Progenitor cell of endocrine pancreas (in vitro differentiated cells): ENCODE measurements at places on chromosomes 7 and 10. TPM values are rescaled to one million over a fixed set of nuclear protein-coding genes. Genes with fewer than 3 reads are reported as not detected.
A peak's percentile ranks its signal among the peaks of the same experiment; 100 is the strongest.

GRCh38 chr10:49768329-49768728 lies 6.2 kb upstream of the OGDHL start:
- DNase-seq = no peak
- H3K36me3 ChIP-seq = no peaks in the 10 kb centered on the region
- no peaks in the 10 kb centered on the region for H3K4me1 ChIP-seq
- H3K27ac ChIP-seq = no peak overlapping the region
- peaks cover 54% of the 10 kb centered on the region for H3K27me3 ChIP-seq

DNA sequence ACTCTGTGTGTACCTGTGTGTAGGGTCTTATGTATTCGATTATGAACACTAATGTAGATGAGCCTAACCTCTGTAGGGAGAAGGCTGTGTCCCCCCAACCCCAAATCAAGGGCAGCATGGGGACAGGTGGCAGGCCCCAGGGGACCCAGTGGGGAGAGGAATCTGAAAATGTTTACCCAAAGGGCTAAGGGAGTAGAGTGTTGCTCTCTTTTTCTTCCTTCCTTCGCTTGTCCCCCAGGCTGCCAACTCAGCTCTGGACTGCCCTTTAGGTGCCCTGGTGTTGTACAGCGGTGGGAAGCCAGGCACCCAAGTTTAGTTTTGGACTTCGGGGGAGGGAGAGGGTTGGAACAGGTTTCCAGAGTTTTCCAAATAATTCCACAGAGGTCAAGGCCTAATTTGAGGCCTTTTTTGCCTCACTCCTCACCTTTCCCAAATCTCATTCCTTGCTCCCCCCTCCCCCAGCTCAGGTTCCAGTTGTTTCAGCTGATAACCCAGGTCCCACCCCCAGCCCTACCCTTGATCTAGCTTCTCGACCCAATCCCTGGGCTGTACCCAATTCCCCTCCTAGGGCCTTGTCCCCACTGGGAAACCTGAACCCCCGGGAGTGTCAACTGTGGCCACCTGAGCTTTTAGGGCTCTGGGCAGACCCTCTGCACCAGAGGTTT lies 9.1 kb upstream of the PAX2 start:
- H3K4me3 ChIP-seq = no peak overlapping the region
- peaks cover 97% of the 10 kb centered on the region for H3K27me3 ChIP-seq
- peaks cover 27% of the 10 kb centered on the region for H3K4me1 ChIP-seq
- H3K27ac ChIP-seq = no peak overlapping the region

GRCh38 chr7:156975620-156976019 lies 26.1 kb downstream of the NOM1 start:
- H3K27me3 ChIP-seq = no peaks in the 10 kb centered on the region
- peaks cover 27% of the 10 kb centered on the region for H3K36me3 ChIP-seq
- no peak overlapping the region for H3K4me3 ChIP-seq
- no peak overlapping the region for H3K27ac ChIP-seq

GRCh38 chr10:22644222-22644621 lies 70.2 kb downstream of the PIP4K2A start:
- H3K27ac ChIP-seq = no peak overlapping the region
- H3K36me3 ChIP-seq = no peaks in the 10 kb centered on the region

BTRC gene
- total RNA-seq = 43.5 and 46.5 TPM in 2 replicates

DNA sequence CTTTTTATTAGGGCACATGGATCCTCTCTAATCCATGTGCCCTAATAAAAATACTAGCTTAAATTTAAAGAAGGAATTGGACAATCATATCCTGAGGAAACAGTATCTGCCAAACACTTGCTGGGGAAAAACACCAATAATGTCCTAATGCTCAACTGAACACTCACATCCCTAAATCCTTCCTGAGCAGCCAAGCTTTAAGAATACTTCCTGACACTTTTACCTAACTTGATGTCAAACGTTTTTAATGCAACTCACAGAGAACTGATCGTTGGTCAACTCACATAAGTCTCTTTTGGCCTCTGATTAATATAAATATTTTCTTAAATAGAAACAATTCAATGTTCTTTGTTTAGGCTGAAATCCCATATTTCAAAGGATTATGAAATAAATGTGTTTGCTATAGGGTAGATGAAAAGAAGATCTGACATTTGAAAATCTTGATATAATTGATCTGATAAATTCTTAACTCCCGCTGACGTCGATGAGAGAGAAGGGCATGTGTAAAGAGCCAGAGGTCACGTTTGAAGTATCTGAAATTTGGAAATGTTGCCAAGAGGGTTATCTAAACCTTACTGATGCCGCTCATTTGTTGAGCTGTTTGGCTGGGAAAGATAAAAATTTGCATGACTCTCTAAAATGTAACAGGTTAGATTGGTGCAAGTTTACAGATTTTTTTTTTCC lies 122.8 kb upstream of the RHOBTB1 start:
- no peak overlapping the region for H3K27ac ChIP-seq
- H3K4me1 ChIP-seq = peaks cover 19% of the 10 kb centered on the region
- peaks cover 16% of the 10 kb centered on the region for H3K27me3 ChIP-seq
- DNase-seq = no peak
- H3K36me3 ChIP-seq = no peaks in the 10 kb centered on the region

OR6B1 gene
- not detected in 2 replicates for total RNA-seq

GRCh38 chr7:1850976-1851571 lies 181.0 kb downstream of the ELFN1 start:
- no peak for DNase-seq
- peaks cover 35% of the 10 kb centered on the region for H3K4me1 ChIP-seq
- H3K27ac ChIP-seq = peak overlapping the region; percentile 6

GET4 gene
- total RNA-seq = 58.2 and 58.7 TPM in 2 replicates

GRCh38 chr7:107961405-107961804 lies 41.6 kb downstream of the LAMB1 start:
- DNase-seq = no peak
- no peaks in the 10 kb centered on the region for H3K27me3 ChIP-seq
- no peak overlapping the region for H3K4me3 ChIP-seq
- no peaks in the 10 kb centered on the region for H3K4me1 ChIP-seq
- peaks cover 44% of the 10 kb centered on the region for H3K36me3 ChIP-seq

GRCh38 chr10:86286236-86287109 lies 80.1 kb downstream of the GRID1 start:
- H3K4me1 ChIP-seq = no peaks in the 10 kb centered on the region
- no peak overlapping the region for H3K27ac ChIP-seq
- H3K36me3 ChIP-seq = no peaks in the 10 kb centered on the region
- no peak for DNase-seq
- H3K27me3 ChIP-seq = peaks cover 4% of the 10 kb centered on the region

DNA sequence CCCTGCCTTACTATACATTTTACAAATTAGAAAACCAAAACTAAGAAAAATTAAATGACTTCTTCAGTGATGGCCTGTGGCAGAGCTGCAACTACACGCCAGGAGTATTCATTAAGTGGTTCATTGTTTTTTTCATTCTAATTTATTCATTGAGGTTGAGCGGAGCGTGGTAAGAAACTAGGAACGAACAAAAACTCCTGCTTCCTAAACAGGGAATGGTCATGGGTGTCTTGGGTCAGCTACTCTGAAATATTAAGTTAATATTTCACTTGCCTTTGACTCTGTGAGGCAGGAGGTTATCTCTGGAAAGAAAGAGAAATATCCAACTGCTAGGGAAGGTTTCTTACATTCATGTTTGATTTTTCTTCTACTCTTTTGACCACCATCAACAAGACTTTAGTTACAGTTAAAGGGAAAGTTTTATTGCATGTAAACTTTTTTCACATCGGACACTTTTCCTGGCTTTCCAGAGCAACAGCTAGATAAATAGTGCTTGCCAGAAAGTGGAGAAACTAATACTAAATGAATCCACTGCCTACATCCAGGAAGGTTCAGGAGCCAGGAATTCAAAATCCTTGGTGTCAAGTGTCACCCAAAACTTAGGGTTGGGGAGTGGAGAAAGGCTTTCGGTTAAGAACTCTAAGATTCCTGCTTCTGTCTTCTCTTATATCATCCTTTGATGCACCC lies 896 bp upstream of the GNG11 start:
- no peak for DNase-seq
- peaks cover 36% of the 10 kb centered on the region for H3K27me3 ChIP-seq
- H3K4me1 ChIP-seq = peaks cover 3% of the 10 kb centered on the region
- H3K4me3 ChIP-seq = peak overlapping the region; percentile 14
- no peak overlapping the region for H3K27ac ChIP-seq

- peaks cover 7% of the 10 kb centered on the region for H3K36me3 ChIP-seq
- DNase-seq = no peak
- H3K27ac ChIP-seq = peak overlapping the region; percentile 2
- H3K4me3 ChIP-seq = no peak overlapping the region
- no peaks in the 10 kb centered on the region for H3K27me3 ChIP-seq
These were observed 10.3 kb downstream of the ZNF775 start for GRCh38 chr7:150389532-150389816.

- no peak overlapping the region for H3K4me3 ChIP-seq
- H3K27ac ChIP-seq = no peak overlapping the region
- peaks cover 21% of the 10 kb centered on the region for H3K4me1 ChIP-seq
- no peak for DNase-seq
- H3K27me3 ChIP-seq = no peaks in the 10 kb centered on the region
These were observed 76.4 kb downstream of the FAM107B start for GRCh38 chr10:14698111-14698828.

- no peaks in the 10 kb centered on the region for H3K27me3 ChIP-seq
- peaks cover 2% of the 10 kb centered on the region for H3K36me3 ChIP-seq
- H3K27ac ChIP-seq = peak overlapping the region; percentile 42
- no peak for DNase-seq
These were observed 54.1 kb downstream of the CDK6 start for GRCh38 chr7:92782236-92782635.

DEPP1 gene
- 13.9 and 16.6 TPM in 2 replicates for total RNA-seq

DNA sequence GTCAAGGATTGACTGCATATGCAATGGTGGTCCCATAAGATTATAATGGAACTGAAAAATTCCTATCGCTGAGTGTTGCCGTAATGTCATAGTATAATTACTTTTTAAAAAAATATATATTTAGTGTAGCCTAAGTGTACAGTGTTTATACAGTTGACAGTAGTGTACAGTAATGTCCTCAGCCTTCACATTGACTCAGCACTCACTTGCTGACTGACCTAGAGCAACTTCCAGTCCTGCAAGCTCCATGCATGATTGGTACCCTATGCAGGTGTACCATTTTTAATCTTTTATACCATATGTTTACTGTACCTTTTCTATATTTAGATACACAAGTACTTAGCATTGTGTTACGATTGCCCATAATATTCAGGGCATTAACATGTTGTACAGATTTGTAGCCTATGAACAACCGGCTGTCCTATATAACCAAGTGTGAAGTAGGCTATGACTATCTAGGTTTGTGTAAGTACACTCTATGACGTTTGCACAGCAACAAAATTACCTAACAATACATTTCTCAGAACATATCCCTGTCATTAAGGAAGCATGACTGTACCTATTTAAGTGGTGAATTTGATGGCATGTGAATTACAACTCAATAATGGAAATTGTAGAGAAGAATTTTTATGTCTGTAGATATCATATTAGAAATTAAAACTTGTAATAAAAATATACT lies 40.9 kb downstream of the CCNY start:
- H3K36me3 ChIP-seq = no peaks in the 10 kb centered on the region
- no peak overlapping the region for H3K27ac ChIP-seq
- no peaks in the 10 kb centered on the region for H3K27me3 ChIP-seq

PILRA gene
- 3.9 and 5.3 TPM in 2 replicates for total RNA-seq
